H7 (cell line): ENCODE measurements at places on chromosomes 7 and 10.

DNA sequence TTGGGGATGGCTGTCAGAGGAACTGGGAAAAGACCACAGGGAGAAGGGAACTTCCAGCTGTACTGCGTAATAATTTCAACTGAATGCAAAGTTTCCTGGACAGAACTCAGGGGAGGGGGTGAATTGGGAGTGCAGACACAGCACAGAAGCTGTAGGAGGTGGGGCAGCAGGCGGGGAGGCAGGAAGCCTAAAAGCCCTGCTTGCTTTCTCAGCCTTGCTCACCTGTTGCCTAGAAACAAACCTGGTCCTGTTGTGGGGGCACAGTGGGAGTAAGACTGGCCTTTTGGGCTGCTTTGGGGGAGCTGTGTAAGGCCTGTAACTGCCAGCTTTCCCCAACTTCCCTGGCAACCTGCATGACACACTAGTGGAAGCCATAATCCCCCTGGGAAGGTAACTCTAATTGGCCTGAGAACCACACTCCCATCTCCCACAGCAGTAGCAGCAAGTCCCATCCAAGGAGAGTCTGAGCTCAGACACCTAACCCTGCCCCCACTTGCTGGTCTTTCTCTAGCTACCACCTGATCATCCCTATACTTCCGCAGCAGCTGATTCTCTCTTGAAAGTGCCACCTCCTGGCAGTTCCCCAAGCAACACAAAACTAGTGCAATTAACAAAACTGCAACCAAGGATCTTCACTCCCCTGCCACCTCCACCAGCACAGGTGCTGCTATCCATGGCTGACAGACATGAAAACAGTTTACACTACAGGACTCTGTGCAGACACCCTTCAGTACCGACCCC, 1239.3 kb downstream of the SORCS1 start:
- peak; percentile 8 for DNase-seq

GRCh38 chr7:6161463-6162330, 110.7 kb downstream of the CYTH3 start:
- peak; percentile 17 for DNase-seq

DNA sequence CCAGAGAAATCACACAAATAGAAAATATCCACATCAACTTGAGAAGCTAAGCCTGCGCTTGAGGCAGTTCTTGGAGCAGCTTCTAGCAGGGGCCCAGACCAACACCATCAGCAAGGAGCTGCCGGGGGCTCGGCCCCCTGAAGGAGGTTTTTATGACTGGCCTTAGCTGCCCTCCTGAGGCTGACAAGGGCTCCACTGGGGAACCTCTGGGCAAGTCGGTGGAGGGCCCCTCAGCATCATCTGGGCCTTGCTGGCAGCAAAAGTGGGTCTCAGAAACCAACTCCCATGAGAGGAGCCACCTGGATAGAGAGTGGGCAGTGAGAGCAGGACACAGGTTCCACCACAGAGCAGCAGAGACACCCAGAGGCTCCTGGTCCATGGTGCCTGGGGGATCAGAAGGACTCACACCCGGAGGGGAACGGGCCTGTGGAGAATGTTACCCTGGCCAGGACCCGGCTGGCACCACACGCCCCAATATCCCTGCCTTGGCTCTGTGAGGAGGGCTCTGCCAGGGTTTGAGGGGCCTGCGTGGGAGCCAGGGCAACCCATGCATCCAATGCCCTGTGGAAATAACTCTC, 55.9 kb downstream of the NEUROG3 start:
- DNase-seq, result no peak

- no peak for DNase-seq
These were observed 16.4 kb upstream of the RNF148 start for GRCh38 chr7:122719010-122719578.

DNA sequence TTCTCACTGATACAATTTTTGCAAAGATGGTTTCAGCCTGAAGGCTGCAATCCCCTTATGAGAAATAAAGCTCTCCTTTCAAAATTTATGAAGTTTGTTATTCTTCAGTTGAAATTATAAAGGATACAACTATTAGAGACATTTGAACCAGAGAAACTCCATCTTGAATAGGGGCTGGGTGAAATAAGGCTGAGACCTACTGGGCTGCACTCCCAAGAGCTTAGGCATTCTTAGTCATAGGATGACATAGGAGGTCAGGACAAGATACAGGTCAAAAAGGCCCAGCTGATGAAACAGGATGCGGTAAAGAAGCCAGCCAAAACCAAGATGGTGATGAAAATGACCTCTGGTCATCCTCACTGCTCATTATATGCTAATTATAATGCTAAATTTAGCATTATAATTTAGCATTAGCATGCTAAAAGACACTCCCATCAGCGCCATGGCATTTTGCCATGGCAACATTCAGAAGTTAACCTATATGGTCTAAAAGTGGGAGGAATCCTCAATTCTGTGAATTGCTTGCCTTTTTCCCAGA, 22.4 kb upstream of the IFIT1B start:
- DNase-seq, result no peak

GRCh38 chr10:93849593-93849992, 44.2 kb upstream of the SLC35G1 start:
- DNase-seq, result peak; percentile 22

DNA sequence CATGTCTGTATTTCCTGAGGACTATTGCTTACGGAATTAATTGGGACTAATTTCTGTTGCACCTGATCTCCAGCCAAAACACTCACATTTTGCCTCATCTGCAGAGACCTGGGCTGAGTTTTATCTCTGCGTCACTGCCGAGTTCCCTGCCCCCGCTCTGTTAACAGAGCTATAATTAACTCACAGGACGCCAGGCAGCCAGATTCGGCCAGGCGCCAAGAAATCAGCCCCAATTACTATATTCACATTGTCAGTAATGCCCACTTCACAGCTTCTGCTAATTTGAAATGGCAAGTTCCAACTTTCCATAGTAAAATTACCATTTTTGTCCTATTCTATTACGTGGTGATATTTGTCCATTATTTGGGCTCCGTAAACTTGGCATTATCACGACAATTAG, 130.5 kb downstream of the CUX1 start:
- no peak for DNase-seq

DNA sequence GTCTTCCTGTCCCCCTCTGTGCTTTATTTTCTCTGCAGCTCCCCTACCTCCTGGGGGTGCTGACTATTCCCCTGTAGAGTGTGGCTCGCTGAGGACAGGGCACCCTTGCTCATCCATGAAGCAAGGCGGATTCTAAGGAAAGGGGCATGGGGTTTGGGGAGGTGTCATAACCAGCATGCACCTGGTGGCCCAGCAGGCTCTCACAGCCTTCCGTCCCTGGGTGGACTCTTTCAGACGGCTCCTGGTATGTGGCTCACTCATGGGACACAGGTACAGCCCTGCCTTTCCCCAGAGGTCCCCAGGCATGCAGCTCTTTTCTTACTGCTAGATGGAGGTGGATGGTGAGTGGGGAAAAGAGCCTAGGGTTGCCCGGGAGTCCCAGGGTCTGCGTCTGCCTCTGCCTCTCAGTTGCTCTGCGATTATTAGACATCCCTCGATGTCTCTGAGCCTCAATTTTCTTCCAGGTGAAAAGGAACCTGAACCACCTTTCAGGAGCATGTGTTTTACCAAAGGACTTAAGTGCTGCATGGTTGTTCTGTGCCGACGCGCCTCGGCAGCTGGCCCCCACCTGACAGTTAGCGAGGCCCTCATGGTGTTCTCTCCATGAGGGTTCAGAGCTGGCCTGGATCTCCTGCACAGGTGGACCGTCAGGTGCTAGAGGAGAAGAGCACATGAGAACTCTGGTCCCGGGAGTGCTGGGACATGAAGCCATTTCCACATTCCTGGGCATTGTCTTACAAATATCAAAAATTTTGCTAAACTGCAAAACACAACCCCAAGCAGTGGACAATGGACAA, 172.5 kb upstream of the SHH start:
- DNase-seq, result no peak

GRCh38 chr10:101067356-101068083, 5.7 kb downstream of the KAZALD1 start:
- DNase-seq, result peak; percentile 92

DNA sequence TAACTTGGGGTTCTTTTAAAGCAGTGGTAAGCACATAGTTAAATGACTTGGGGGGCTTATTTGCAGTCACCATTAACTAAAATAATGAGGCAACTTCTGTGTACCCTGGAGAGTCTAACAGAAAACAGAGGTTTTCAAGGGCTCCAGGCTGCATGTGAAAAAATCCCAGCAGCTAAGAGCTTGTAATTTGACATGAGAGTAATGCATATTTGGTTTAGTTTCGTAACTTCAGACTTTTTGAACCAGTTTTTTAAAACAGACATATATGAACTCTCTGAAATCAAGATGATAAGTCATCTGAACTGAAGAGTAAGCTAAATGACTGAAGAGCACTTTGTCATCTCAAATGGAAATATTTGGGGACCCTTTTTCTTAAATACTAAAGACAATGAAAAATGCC, 40.2 kb upstream of the IFRD1 start:
- DNase-seq, result no peak

- DNase-seq, result no peak
These were observed 11.5 kb downstream of the ZNF438 start for GRCh38 chr10:31020209-31020608.

DNA sequence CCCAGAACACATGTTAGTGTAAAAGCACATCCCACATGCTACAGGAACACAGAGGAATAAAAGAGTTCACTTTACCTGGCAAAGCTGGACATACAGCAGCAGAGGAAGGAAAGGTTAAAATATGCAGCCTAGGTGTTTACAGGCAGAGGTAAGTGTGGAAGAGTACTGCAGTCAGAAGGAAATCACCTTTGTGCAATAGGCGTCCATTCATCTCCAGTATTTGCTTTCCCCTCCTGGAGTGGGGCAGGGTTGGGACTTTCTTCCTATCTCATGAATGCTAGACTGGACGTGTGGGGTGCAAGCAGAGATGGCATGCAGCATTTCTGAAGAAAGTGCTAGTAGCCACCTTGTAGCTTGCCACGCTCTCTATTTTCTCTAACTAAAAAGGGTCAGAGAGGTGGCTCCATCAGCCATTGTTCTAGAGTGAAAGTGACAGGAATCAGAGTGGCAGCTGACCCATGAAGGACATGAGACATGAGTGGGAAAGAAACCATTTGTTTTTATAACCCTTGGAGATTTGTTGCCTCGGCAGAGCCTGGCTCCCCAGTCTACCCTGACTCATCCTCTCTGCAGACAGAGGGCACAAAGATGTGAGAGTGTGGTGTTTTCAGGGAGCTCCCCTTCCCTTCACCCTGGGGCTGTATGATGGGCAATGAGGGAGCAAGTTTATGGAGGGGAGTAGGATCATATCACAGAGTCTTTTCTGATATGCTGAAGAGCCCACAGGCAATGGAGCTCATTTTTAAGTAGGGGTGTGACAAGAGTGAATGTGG, 101.2 kb upstream of the SEC61G start:
- no peak for DNase-seq

- DNase-seq, result no peak
These were observed 1073.9 kb downstream of the GRM8 start for GRCh38 chr7:126178865-126179264.

- DNase-seq, result no peak
These were observed 14.7 kb downstream of the KCTD7 start for GRCh38 chr7:66643395-66643794.

GRCh38 chr7:144529269-144529926, 125.9 kb upstream of the NOBOX start:
- DNase-seq, result no peak

DNA sequence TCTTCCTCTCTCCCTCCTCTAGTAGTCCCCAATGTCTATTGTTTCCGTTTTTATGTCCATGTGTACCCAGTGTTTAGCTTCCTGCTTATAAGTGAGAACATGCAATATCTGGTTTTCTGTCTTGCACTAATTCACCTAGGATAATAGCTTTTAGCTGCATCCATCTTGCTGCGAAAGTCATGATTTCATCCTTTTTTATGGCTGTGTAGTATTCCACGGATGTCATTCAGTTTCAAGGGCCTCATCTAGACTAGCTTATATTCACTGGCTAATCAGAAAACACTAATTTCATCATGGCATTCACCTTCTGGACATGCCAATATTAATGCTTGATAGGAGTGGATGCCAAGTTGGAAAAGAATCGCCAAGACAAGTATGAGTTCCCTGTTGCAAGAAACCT, 619.6 kb upstream of the AUTS2 start:
- DNase-seq, result no peak

DNA sequence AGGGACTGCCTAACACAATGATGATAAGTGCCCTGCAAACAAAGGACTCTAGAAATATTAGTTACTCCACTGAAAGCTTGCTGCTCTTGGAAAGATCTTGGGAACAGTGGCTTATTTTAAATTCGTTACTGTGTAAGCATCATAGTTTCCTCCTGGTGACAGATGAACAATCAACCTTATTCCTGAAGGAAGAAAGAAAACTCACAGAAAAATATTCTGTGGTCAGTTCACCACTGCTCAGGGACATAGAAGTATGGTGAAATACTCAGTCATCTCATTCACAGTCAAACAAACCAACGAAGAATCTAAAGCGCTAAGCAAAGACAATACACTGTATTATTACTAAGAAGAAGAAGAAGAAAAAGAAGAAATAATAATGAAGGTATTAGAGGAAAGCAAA, 27.8 kb downstream of the MKX start:
- DNase-seq, result no peak

DNA sequence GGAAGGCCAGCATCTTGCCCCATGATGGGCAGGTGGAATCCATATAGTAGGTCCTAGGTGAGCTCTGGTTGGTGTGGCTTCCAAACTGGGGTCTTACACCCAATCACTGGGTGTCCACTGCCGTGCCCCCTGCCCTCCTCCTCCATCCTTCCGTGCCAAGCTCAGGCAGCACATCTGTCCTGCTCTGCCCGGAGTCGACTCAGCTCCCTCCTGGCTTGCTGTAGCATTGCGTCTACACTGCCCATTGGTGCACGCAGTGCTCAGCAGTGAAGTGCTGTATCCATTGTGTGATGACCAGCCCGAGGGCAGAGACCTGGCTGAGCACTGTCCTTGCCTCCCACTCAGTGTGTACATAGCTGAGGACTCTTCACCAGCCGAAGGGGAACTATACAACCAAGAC, 148.4 kb downstream of the ADAM12 start:
- DNase-seq, result no peak
